ENCODE measurements at places on chromosomes 4 and X.

DNA sequence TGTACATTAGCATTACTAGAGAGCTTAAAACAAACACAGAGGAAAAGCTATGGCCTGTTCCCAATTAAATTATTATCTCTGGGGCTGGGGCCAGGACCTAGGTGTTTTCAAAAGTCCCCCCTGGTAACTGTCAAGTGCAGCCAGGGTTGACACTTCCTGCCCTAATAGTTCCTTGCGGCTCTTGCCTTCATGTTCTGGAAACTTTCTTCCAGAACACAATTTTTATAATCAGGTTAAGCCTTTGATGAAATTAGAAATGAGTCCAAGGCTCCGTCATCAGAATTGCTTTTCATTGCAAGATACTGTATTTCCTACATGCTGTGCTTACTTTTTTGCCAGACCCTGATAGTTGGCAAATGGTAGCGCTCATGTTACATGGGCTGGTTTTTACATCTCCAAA is 229.6 kb downstream of the UNC5C start:
- DNase-seq = no peak

DNA sequence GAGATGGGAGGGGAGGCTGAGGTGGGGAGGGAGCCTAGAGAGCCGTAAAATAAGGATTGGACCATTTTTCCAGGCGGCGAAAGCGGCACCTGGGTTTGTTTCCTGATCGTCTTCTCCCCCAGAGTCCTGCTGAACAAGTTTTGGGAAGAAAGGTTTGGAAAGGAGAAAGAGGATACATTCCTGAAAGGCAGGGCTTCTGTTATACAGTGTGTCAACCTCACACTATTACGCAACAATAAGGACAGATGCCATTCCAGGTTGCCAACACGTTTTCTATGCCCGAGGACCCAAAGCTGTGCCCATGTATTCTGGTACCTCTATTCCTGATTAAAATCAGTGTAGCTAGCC is 658 bp downstream of the SCOC start:
- no peak for DNase-seq

- no peak for DNase-seq
Observed at GRCh38 chrX:19697416-19697815, 182.1 kb upstream of the MAP3K15 start.

DNA sequence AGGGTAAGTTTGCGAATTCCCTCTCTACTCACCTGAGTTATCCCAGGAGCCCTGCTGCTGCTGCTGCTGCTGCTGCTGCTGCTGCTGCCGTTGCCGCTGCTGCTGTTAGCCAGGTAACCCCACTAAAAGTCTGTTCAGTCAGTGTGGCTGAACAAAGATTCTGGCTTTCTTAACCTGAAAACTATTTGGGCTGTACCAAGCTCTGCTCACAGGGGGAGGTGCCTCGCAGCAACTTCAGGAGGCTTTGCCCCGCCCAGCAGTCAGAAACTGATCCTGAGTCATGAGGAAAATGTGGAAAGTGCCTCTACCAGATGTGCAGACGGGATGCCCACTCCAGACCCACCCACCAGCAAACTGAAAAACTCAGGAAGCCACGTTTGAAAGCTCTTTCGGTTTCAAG is at the start of gene CAPN6:
TSS of gene CAPN6 (minus strand) at position 145 of the 400 bp plus-strand sequence. CDS start 6,547 bp downstream, outside the sequence.
- DNase-seq = no peak

- DNase-seq = no peak
Observed at GRCh38 chr4:99755223-99755944, 61.2 kb upstream of the DAPP1 start.

GRCh38 chr4:108058685-108059440 is 69.2 kb downstream of the HADH start:
- no peak for DNase-seq

DNA sequence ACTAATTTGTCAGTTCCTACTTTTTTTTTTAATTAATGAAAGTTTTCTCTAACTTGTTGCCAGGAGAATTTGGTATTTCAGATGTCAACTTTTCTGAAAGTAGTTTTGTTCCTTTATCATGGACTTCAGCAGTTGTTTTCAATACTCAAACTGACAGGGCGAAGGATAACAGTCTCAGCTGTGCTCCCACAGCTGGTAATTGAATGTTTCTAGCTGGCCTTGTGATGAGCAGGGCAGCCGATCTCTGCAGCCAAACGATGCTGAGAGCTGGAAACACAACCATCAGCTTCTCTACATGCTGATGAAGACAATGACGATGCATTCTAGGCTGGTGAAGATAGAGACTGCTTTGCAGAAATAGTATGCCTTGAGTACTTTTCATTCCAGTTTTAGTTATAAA is 130.0 kb upstream of the MAP9 start:
- DNase-seq = no peak

DNA sequence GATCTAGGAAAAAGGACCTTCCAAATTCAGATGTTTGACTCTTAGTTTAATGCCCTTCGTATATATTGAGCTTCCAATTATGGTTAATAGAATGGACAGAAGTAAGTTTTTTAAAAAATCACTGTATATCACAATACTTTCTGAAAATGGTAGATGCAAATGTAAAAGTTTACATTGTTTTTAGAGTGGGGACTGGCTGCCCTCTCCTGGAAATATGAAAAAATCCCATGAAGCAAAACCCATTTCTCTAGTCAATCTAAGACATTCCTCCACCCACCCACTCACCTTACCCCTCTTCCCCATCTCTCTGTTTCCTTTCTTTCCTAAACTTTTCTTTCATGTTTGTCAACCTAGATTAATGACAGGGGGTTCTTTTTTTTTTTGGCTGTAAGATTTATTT is 134.5 kb downstream of the ARHGAP6 start:
- DNase-seq = no peak

All from stimulated activated CD4-positive, alpha-beta T cell treated with anti-CD3 and anti-CD28 coated beads, Interleukin-2, amount 100 ng/mL, for 48 hours (primary cell).